Fibroblast of mammary gland (primary cell): ENCODE measurements at places on chromosomes 2 and 18.
A peak's percentile ranks its signal among the peaks of the same experiment; 100 is the strongest.

DNA sequence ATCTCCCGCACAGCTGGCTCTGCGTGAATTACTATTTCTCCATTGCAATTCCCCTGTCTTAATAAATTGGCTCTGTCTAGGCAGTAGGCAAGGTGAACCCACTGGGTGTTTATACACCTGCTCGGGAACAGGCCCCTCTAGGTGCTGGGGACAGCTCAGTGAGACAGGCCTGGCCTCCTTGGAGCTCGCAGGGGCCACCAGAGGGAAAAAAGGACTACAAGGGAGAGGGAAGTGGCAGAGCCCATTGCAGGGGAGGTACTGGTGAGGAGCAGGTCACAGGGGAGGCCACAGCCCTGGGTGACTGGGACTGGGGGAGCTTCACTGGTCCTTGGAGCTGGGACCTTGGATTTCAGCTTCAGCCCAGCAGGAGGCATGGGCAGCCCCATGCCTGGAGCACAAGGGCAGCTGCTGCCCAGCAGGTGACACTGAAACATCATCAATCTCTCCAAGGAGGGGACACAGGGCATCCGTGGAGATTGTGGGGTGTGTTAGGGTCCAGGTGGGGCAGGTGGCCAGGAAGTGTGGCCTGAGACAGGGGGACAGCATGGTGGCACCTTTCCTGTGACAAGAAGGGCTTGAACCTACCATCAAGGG lies 31.2 kb downstream of the NGEF start:
- no peak for DNase-seq

DNA sequence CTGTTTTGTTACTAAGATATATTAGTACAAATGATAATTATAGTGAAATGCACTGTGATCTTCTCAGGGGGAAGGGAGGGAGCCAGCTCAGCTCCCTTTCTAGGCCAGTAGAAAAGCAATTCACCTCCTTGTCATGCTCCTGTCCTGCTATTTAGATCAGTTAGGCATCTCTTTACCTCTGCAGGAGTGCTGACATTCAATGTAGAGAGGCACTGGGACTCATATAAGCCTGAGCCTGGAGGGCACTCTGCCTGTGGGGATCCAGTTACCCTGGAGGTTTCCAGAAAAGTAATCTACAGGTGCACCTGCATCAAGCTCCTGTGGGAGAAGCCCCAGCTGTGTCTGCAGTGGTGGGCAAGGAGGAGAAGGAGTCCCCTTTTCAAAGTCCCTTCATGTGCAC lies 277.0 kb downstream of the CPS1 start:
- DNase-seq = no peak

- DNase-seq = no peak
Observed at GRCh38 chr2:43233218-43234212, 7.1 kb upstream of the ZFP36L2 start.

GRCh38 chr2:67667054-67667908 lies 270.1 kb downstream of the ETAA1 start:
- no peak for DNase-seq

GRCh38 chr2:185811580-185811979 lies 73.0 kb downstream of the FSIP2 start:
- no peak for DNase-seq

- DNase-seq = no peak
Observed at GRCh38 chr2:218033208-218033589, 30.4 kb upstream of the TNS1 start.

DNA sequence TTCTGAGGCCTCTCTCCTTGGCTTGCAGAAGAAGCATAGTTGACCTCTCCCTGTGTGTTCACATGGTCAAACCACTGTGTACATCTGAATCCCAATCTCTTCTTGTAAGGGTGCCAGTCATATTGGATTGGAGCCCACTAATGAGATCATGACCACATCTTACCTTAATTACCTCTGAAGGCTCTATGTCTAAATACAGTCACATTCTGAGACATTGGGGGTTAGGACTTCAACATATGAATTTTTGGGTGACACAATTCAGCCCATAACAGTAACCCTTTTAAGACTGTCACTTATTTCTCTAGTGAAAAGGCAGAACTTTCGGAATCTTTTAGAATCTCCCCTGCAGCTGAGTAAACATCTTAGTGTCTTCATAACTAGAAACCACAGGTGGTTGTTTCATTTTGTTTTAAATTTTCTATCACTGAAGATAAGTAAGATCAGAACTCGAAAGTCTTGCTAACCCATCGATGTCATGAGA lies 33.3 kb downstream of the BMP10 start:
- peak; percentile 48 for DNase-seq

DNA sequence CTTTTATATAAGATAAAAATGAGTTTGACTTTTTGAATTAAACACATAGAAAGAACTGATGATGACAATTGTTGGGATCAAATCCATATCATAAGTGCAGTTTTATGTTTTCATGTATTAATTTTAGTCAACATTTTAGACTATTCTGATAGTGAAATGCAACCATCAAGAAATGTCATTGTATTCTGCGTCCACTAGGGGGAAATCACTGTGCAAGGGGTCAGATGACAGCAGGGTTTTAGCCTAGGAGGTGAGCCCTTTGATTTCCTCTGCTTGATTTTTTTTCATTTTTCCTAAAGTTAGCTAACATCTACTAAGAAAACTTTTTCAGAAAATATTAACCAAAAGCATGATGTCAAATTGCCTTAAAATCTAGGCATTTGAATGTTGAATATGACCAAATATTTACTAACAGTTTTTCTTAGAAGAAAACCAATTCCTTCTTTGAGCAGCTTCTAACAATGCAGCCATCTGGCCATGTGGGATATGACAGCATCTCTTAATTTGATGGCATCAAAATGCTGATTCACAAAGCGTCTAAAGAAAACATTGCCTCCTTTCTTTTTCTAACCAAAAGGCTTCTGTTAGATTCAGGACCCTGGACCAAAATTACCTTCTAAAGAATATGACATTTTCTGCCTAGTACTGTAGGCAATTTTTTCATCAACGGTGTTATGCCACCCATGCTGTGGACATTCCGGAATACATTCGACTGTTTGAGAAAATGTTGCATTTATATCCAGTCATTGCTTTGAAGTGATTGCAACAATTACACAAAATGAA lies 141.5 kb downstream of the SPHKAP start:
- peak; percentile 47 for DNase-seq

DNA sequence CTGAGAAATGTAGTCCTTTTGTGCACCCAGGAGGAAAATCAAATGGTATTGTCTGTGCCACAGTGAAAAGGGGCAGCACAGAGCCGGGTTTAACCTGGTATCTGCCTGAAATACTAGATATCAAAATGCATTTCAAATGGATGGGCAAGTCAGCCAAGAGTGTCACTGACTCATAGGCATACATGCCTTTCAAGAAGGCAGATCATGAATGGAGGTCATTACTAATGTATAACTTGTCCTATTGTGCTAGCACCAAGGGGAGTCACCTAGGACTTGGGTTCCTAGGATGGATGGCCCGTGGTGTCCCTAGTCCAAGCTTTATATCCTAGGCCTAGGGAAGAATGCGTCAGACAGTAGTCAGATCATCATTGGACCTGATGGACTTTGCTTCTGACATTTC lies 49.9 kb downstream of the TCF7L1 start:
- DNase-seq = no peak

GRCh38 chr2:70388128-70388527 lies 86.3 kb upstream of the FAM136A start:
- no peak for DNase-seq

DNA sequence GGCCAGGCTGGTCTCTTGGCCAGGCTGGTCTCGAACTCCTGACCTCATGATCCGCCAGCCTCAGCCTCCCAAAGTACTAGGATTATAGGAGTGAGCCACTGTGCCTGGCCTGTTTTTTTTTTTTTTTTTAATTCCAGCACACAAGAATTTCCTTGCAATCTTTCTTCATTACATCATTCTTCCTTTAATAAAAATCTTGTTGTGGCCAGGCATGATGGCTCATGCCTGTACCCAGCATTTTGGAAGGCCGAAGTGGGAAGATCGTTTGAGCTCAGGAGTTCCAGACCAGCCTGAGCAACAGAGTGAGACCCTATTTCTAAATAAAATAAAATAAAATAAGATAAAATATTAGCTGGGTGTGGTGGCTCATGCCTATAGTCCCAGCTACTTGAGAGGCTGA lies 21.4 kb upstream of the PLEKHM3 start:
- no peak for DNase-seq

DNA sequence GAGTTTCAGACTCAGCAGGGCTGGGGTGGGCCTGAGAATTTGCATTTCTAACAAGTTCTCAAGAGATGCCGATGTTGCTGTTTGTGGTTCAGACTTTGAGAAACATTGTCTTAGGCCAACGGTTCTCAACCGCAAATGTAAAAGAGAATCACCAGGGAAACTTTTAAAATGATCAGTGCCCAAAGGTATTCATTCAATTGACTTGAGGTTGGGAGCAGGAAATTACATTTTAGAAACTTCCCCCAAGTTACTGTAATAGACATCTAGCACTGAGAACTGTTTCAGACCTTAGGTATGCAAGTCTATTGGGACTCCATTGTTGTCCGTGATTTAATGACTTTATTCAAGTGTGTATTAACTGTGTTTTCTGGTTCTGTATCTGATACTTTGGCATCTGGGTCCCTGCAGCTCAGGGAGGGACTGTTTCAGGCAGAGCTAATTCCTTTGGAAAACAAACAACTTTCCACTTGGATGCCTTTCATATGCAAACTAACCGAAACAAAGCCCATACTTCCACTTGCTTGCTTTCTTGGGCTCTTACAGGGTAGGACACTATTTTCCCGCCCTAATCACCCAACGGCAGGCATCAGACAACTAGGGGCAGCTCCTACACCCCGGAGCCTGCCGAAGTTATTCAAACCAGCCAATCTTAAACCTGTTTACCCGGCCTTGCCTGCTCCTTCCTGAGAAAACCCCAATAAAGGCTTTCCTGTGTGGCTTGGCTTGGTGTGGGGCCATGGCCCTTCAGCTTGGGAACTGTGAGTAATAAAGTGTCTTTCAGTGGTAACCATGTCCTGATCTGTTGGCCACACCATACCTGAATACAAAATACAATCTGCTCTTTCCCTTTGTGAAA lies 97.6 kb downstream of the POLE4 start:
- no peak for DNase-seq

GRCh38 chr18:5057386-5058348 lies 139.4 kb downstream of the AKAIN1 start:
- DNase-seq = peak; percentile 42

- DNase-seq = peak; percentile 83
Observed at GRCh38 chr18:3368193-3368592, 81.8 kb upstream of the TGIF1 start.

GRCh38 chr2:128617661-128618060 lies 299.0 kb upstream of the HS6ST1 start:
- DNase-seq = no peak

DNA sequence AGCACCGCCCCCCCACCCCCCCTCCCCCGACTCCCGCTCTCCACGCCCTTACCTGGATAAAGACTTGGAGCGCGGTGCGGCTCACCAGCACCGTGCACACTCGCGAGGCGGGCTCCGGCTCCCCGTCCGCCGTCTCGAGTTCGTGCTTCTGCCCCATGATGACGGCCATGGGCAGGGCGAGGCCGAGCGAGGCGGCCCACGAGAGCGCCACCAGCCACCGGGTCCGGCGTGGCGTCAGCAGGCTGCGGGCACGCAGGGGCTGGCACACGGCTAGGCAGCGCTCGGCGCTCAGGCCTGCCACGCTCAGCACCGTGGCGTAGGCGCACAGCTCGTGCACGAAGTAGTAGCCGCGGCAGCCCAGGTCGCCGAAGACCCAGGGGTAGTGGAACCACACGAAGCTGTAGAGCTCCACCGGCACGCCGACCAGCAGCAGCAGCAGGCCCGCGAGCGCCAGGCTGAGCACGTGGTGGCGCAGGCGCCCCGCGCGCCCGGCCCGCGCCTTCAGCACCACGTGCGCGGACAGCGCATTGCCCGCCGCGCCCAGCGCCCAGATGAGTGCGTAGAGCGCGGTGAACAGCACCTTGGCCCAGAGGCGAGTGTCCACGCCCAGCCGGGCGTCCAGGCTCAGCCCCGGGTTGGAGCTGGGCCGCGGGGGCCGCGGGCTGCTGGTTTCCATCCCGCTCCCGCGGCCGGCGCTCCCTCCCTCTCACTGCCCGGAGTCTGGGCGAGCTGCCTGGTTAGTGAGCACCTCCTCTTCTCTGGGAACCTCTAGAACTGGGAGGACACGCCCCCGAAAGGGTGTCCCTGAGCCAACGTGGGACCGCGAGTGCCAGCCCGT lies at the start of gene NTSR2:
Gene NTSR2, minus strand, starts transcription at position 742 of the 838 bp plus-strand sequence. Its CDS starts 66 bp downstream, at position 676.
- DNase-seq = peak; percentile 57

DNA sequence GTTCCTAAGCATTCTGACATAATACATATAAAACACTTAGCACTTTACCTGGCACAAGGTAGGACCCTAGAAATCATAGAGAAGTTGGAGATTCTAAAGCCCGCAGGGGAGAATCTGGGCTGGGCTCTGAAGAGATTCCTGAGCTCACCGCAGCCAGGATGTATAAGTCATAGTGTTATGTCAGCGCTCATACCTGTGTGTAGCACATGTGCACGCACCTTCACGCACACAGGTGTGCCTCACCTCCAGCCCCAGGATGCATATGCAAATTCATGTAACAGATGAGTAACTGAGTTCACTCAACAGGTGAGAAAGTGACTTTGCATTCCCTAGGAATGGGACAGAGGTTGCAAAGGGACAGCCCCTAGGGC lies 7.9 kb upstream of the SDC1 start:
- no peak for DNase-seq

DNA sequence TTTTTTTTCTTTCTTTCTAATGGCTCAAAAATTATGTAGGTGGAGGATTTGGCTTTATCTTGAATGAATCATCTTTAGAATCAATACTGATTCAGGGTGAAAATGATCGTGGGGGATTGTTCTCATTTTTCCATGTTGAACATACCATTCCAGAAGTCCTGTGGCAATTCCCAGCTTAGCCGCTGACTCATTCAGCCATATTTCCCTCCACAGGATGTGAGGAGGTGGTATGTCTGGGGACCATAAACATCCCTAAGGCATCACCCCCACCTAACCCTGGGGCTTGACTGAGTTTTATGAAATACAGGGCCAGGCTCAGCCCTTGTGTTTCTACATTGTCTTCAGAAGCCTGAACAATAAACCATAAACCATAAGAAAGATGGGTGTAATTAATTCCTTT lies 92.7 kb upstream of the FN1 start:
- peak; percentile 100 for DNase-seq

DNA sequence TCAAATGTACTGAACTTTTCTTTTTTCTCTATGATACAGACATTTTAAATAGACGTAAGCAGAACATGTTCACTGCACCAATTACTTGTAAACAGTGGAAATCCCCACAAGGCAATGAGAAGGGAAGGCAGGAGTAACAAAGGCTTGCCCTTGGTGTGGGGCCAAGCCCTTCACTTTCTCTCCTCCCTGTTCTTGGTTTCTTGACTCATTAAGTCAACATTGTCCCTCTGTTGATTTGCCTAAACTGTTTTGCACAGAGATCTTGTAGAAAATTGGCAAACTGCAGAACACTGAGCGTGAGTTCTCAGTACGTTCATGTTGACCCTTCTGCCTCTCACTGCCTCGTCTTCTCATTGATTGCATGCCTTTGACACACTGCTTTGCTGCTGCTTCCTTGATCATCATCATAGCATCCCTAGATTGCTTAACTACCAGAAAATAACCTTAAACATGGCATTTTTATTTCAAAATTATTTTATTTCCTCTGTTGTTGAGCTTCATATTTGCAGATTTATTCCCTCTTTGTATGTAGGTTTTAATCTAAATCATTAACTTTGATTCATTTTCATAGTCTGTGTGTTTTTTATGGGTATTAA lies 257.7 kb downstream of the PTGR3 start:
- peak; percentile 99 for DNase-seq

GRCh38 chr2:202624133-202624532 lies 10.6 kb upstream of the FAM117B start:
- no peak for DNase-seq

- DNase-seq = peak; percentile 52
Observed at GRCh38 chr2:151156431-151156830, 105.2 kb downstream of the RBM43 start.
